ENCODE measurements at places on chromosomes 3 and 15.

- DNase-seq = no peak
Measured at GRCh38 chr15:39403640-39404117, 177.2 kb upstream of the THBS1 start.

GRCh38 chr15:66603301-66604179 is 37.7 kb upstream of the LCTL start:
- DNase-seq = peak; percentile 66

DNA sequence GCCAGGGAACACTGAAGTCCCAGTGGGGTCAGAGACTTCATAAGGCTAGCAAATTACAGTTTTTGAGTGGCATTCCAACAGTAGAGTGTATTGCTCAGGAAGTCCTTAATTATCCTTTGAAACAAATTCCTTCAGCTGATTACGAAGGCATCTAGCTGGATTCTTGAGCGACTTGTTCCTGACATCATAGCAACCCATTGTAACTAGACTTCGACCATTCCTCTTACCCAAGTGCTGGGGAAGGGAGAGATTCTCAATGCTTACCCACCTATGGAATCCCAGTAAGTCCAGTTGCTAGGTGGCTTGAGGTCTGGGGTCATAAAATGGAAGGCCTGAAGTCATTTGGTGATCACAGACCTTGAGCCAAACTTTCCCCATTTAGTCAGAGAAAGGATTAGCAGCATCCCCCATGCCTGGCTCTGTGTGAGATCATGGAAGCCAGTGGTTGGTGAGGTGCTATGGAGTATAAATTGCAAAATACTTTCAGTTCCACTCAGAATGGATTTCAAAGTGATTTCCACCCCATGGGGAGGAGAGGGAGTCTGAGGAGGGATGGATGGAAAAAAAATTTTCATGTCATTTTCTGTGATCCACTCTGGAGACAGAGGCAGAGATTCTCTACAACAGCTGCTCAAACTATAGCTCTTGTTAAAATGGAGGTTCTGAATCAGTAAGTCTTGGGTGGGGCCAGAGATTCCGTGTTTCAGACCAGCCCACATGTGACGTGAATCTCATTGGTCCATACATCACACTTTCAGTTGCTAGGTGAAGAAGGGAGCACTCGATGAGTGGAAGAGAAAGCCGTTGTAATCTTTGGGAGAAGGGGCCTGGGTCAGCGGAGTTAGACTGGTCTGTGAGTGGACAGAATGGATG is 45.7 kb downstream of the CD86 start:
- peak; percentile 43 for DNase-seq

DNA sequence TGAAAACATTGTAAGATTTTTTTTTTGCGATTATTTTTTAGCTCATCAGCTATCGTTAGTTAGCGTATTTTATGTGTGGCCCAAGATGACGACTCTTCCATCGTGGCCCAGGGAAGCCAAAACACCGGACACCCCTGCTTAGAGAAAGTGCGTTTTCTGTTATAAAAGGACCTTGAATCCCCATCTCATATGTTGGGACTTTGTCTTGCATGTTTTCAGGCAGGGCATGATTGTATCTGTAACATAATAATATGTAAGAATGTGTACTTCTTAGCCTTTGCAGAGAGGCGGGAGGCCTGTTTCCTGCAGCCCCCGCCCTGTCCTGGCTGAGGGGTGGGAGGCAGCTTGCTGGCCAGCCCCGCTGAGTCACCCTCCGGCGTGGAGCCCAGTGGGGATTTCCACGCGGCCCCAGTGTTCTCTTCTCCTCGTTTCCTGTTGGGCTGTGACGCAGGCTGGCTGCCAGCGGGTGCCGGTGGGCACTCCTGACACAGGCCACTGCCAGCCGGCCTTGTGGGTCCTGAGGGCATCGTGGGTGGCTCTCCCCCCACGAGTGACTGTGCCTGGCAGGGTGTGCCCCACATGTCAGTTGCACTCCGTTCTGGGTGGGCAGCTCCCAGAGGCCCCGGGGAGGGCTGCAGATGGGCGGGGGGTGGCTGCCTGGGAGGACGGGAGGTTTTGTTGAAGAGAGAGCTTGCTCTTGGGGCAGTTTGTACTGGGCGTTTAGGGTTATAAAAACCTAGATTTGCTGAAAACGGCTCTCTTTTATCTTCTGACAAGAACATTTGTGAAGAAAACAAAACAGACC is 55.6 kb downstream of the SMAD3 start:
- peak; percentile 88 for DNase-seq

GRCh38 chr15:63347074-63347857 is 34.4 kb downstream of the CA12 start:
- no peak for DNase-seq

- peak; percentile 47 for DNase-seq
Measured at GRCh38 chr3:43036621-43037423, 57.7 kb downstream of the GASK1A start.

- DNase-seq = no peak
Measured at GRCh38 chr3:15521573-15521965, at the start of gene COLQ. Gene COLQ, minus strand, starts transcription at chr3:15521706. Its CDS starts 81 bp downstream, at chr3:15521625.

DNA sequence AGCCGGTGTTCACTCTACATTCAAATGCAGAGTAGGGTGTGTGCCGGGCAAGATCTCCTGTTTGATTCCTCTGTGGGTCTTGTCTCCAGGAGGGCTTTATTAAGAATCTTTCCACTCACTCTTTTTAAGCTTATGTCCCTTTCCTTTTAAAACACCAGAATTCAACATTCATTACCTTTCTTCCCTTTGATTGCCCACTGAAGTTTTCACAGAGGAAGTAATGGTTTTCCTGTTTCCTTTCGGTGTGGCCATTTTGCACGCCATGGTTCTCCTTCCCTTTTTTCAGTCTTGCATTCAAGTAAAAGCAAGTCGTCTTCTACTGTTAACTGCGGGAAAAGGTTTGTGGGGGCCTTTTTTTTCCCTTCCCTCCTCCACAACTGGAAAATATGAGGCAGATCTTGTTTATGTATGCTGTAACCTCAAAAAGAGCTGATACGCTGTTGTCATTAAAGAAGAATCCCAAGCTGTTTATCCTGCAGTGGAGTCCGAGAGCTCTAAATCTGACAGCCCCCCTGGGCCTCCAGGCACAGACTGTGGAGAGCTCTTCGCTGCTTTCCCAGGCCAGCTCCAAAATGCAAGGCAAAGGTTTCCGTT is 40.5 kb downstream of the FILIP1L start:
- DNase-seq = no peak

- no peak for DNase-seq
Measured at GRCh38 chr15:69973102-69973714, 124.5 kb downstream of the TLE3 start.

GRCh38 chr3:57855943-57856342 is 99.8 kb downstream of the SLMAP start:
- DNase-seq = no peak

- DNase-seq = peak; percentile 29
Measured at GRCh38 chr15:99424978-99425656, 140.7 kb upstream of the MEF2A start.

DNA sequence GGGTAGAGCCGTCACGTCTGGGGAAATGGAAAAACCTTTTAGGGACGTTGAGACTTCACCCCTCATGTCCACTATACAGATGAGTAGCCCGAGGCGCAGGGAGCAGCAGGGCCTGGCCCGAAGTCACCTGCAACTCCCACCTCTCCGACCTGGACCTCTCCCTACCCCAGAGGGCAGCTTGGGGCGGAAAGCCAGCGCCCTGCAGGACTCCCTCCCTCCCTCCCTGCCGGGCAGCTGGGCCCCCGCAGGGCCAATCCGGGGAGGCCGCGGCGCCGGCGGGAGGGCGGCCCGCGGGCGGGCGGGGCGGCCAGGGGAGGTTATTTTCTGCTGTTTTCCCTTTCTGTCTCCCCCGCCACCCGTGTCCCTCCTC is 2.0 kb downstream of the WNT7A start:
- no peak for DNase-seq

- no peak for DNase-seq
Measured at GRCh38 chr3:15703346-15703745, 94.4 kb downstream of the ANKRD28 start.

DNA sequence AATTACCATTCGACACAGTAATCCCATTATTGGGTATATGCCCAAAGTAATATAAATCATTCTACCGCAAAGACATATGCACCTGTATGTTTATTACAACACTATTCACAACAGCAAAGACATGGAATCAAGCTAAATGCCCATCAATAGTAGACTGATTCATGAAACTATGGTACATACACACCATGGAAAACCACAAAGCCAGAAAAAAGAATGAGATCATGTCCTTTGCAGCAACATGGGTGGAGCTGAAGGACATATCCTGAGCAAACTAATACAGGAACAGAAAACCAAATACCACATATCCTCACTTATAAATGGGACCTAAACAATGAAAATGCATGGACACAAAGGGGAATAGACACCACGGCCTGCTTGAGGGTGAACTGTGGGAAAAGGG is 11.1 kb upstream of the MCF2L2 start:
- DNase-seq = no peak

DNA sequence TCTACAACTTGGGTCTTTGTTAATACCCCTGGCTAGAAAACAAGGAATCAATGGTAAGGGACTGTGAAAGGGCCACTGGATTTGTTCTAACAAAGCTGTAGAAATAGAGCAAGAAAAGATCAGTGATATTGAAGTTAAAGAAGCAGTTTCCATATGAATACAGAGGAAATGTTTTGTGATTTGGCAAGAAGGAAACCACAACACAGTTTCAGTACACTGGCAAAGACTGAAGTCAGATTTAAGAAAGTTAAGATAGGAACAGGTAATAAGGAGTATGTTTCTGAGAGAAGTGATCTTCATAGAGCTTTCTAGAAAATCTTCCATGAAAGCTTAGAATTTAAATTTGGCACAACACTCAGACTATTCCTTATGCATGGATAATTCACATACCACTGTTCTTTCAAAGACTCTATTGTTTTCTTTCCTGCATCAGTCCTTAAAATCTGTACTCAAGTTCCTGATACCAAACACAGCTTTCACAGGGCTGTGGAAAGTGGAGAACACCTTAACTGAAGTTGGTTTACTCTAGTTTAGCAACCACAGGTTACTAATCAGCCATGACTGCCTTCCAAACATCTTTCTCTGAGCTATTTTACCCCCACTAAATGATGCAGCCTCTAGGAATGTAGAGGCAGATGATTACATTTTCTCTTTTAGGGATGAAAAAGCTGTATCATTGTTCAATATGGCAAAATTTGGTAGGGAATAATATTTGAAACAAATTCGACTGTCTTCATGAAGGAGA is 32.4 kb upstream of the ALCAM start:
- no peak for DNase-seq

GRCh38 chr3:66200147-66200546 is 20.7 kb upstream of the SLC25A26 start:
- no peak for DNase-seq

Measured in CD8-positive, alpha-beta T cell (primary cell).